ENCODE measurements at places on chromosomes 11 and 22. TPM values are rescaled to one million over a fixed set of nuclear protein-coding genes. Genes with fewer than 3 reads are reported as not detected.

TUG1 gene
- polyA plus RNA-seq, result 63.2 TPM

SERPIND1 gene
- polyA plus RNA-seq, result not detected

ELMOD1 gene
- not detected for polyA plus RNA-seq

KDM4D gene
- polyA plus RNA-seq, result 1.1 TPM

SLC17A6 gene
- not detected for polyA plus RNA-seq

WT1 gene
- polyA plus RNA-seq, result 0.15 TPM

HTR3A gene
- polyA plus RNA-seq, result not detected

NXPE2 gene
- not detected for polyA plus RNA-seq

IGLL5 gene
- polyA plus RNA-seq, result not detected

SYT13 gene
- not detected for polyA plus RNA-seq

MUC5B gene
- polyA plus RNA-seq, result not detected

DNA sequence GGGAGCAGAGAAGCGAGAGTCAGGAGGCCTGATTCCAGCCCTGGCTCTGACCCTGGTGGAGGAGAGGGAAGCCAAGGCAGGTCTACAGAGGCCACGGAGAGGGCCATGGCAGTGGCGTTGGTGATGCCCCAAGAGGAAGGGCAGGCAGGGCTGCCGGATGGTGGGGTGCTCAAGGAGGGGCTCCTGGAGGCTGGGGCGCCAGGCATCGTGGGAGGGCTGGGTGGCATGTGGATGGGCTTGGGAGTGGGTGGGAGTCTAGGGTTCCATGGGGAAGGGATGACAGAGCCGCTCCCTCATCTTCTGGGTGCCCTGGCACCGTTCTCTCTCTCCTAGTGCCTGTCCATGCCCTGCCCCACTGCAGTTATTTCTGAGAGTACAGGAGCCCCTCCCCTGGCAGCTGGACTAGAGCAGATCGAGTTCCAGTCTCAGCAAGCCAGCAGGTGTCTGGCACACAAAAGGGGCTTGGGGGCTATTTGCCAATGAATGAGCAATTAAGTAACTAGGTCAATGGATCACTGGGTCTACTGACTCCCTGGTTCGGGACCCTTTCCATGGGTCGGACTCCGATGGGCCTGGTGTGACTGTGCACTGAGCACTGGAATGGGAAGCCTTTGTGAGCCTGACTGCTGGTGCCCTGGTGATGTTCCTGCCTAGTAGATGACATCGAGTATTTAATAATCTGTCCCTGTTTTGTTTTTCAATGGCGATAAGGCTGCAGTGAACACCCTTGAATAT lies 570.0 kb downstream of the TBC1D22A start:
- no peak for DNase-seq

DNA sequence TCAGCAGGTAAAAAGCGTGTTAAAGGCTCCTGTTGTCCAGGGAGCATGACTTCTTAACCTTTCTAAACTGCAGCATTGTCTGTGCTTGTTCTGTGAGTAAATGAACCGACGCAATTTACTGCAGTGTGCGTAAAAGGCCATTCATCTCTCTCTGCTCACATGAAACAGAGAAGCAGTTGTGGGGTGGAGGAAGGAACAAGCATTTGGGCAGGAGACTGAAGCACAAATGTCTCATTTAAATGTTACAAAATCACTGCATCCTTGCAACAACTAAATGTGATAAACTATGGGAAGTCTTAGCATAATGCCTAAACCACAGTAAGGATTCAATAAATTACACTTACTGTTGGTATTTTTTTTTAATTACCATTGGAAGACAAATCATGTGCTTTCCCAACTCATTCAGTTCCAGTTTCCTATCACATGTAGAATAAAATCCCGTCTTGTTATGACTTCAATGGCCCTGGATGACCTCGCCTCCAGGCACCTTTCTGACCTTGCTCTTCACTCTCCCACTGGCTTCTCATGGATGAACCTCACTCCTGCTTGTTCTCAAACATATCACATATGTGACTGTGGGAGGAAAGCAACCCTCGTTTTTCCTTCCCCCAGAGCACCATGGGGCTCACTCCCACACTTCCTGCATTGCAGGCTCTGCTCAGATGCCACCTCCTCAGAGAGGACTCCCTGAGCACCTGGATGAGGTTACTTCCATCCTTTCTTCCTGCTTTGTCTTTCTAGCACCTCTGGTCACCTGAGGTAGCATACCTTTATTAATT lies 21.6 kb upstream of the RFPL2 start:
- DNase-seq, result no peak

GRCh38 chr11:69475866-69476471 lies 5.5 kb upstream of the LINC01488 start:
- no peak for DNase-seq

- no peak for DNase-seq
Observed at GRCh38 chr11:6834021-6834420, 11.5 kb upstream of the OR10A5 start.

GRCh38 chr11:134670961-134671370 lies 258.9 kb upstream of the B3GAT1 start:
- DNase-seq, result no peak

- no peak for DNase-seq
Observed at GRCh38 chr11:103633819-103634590, 402.4 kb upstream of the DDI1 start.

- DNase-seq, result peak; percentile 92
Observed at GRCh38 chr11:76208438-76209374, 2.4 kb upstream of the WNT11 start.

DNA sequence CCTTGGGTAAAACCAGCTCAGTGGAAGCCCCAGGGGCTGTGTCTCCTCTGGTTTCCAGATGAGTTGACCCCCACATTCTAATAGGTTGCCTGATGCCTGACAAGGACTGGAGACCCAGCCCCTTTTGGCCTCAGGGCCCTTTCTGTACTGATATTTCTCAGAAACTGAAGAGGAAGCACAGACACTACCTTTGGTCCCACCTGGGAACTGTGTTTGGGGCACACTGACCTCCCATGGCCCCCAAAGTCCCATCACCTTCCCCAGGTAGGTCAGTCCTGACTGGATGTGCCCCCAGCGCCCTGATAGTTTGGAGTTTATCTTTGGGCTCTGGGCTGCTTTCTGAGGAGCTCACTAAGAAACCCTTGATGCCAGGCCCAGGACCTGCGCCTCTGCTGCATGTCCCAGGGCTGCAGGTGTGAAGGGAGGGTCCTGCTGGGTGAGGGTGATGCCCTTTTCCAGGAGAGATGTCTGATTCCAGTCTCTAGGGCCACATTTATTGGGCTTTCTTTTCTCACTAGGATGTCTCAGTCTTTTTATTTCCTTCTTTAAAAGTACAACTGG lies 106.7 kb downstream of the GGTLC2 start:
- no peak for DNase-seq

GRCh38 chr11:63535734-63536133 lies 874 bp upstream of the PLAAT4 start:
- no peak for DNase-seq

DNA sequence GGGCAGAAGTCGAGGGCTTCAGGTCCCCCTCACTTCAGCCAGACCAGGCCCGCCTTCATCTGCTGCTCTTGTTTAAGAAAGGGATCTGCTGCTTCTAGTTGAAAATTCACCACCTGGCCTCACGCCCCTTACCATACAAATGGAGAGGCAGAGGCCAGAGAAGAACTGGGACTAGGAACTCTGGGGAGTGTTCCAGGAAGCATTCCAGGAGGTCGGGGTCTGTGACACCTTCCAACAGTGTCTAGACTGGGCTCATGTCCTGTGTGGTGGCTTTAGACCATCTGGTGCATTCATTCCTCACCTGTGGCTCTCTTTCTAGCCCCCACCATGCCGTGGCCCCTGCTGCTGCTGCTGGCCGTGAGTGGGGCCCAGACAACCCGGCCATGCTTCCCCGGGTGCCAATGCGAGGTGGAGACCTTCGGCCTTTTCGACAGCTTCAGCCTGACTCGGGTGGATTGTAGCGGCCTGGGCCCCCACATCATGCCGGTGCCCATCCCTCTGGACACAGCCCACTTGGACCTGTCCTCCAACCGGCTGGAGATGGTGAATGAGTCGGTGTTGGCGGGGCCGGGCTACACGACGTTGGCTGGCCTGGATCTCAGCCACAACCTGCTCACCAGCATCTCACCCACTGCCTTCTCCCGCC lies 12.3 kb downstream of the TSKU start:
- no peak for DNase-seq

GRCh38 chr11:62010935-62011528 lies 43.6 kb upstream of the FTH1 start:
- no peak for DNase-seq

GRCh38 chr11:46485856-46486443 lies 94.4 kb upstream of the CHRM4 start:
- DNase-seq, result peak; percentile 26

GRCh38 chr11:91305402-91305801 lies 919.2 kb upstream of the FAT3 start:
- no peak for DNase-seq

DNA sequence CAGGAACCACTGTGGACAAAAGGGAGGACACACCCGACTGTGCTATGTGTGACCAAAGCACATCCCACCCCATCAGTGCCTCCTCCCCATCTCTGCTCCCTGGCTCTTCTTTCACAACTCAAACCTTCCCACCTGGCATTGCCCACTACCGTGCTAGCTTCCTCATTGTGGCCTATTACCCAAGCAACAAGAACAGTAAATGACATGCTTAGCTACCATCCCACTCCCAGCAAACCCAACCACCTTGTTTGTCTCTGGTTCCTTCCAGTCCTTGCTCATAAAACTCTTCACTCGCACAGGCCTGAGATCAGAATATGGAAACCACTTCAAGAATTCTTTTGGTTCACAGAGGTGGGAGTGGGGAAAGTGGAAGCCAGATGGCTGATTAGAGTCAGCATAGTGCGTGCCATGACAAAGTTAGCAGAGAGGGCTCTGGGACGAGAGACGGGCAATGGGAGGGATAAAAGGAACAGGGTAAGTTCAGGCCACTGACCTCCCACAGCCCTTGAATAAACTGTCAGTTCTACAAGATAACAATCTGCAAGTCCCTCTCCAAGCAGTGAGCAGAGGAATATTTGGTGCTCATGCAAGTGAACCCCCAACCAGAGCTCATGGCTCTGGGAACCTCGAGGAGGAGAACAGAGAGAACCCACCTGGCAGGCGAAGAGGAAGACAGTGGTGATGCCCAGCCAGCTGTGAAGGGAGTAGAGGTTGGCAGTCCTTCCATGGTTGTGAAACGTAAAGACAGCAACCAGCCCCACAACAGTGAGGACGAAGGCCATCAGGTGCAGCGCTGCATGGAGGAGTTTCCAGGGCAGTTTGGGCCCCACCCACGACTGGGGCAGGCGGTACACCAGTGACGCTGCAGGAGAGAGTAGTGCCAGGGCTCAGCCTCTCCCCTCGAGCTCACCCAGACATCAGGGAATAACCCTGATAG lies 8.3 kb downstream of the CYB561A3 start:
- DNase-seq, result no peak

DNA sequence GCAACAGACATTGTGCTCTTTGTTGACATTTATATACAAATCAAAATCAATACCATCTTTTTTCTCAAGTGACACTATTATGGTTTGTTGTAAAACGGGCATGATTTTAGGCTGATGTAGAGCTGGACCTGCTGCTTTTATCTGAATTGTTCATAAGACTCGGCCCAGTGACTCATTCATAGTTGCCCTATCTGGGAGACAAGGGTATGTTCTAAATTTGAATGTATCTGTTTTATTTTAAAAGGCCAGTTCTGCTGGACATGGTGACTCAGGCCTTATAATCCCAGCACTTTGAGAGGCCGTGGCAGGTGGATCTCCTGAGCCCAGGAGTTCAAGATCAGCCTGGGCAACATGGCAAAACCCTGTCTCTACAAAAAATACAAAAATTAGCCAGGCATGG lies 39.3 kb downstream of the CEP295 start:
- DNase-seq, result no peak

- DNase-seq, result no peak
Observed at GRCh38 chr11:111010391-111011274, 234.9 kb upstream of the POU2AF2 start.

GRCh38 chr11:19244084-19244483 lies 3.3 kb upstream of the E2F8 start:
- DNase-seq, result no peak

GRCh38 chr22:17250380-17251082 lies 31.3 kb upstream of the ADA2 start:
- DNase-seq, result no peak

DNA sequence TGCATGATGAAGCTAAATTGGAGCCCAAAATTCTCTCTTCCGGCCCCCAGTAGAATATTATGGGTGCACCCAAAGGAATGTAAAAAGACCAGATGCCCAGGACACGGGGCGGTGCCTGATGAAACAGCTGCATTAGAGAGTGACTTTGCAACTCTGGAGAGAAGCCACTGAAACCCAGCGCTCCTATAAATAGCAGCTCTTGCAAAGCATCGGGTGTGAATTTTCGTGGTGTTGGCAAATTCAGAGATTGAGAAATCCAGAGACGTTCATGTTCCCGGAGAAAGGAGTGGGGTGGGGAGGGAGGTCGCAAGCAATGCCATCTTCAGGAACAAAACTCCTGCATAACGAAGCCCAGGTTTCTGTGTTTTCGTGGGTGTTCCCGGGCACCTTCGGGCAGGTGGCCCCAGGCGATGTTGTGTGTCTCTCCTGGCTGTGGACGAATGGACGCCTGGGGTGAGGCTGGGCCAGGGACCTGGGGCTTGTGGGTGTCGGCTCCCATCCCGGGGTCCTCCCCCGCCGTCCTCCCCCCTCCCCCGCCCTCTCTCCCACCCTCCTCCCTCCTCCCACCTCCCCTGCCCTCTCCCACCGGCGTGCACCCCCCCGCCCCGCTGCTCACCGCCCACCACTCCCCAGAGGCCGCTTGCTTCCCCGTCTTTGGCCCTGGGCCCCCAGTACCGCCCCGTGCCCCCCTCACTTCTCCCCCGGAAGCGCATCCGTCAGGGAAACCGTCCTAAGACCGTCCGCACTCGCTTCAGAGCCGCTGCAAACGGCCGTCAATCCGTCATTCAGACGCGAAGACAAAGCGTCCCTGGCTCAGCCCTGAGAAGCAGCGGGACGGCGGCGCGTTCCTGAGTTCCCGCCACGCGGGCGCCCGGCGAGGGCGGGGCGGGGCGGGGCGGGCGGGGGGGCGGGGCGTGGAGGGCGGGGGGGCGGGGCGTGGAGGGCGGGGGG lies 26.7 kb upstream of the TOLLIP start:
- peak; percentile 84 for DNase-seq

- DNase-seq, result no peak
Observed at GRCh38 chr11:121890946-121891515, 225.0 kb downstream of the BLID start.

- DNase-seq, result no peak
Observed at GRCh38 chr11:106231591-106231990, 154.1 kb downstream of the AASDHPPT start.

- DNase-seq, result no peak
Observed at GRCh38 chr11:10846660-10847059, 11.2 kb downstream of the ZBED5 start.

DNA sequence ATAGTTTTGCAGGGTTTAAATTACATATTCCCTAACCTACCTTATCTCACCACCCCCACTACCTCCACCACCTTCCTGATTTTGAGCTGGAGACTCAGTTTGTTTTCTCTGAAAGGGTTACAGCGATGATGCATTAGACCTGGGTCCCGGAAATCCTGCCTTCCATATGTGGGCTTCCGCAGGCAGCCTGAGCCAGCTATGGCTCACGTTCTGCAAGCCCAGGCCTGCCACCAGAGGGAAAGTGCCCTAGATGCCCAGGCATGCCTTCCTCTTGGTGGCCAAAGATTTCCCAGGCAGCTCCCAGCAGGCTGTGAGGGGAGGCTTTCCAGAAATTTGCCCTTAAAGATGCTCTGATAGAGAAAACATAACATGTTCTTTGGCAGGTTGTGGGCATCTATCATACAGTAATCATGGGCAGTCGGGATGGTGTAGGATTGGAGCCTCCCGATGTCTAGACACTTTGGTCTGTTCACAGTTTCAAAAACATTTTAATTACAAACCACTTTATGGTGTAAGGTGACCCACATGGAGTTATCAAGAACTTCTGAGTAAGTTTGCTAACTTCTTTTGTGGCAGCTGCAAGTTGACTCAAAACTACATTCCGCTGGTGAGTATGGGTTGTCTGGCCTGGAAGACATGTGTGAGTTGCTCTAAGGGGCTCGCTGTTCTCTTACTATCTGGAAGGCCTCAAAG lies 79.3 kb downstream of the MICAL2 start:
- DNase-seq, result no peak

Data from SK-N-SH (cell line).